Muscle of arm (tissue), 14 donors: ENCODE measurements at places on chromosomes 6 and 20.

DNA sequence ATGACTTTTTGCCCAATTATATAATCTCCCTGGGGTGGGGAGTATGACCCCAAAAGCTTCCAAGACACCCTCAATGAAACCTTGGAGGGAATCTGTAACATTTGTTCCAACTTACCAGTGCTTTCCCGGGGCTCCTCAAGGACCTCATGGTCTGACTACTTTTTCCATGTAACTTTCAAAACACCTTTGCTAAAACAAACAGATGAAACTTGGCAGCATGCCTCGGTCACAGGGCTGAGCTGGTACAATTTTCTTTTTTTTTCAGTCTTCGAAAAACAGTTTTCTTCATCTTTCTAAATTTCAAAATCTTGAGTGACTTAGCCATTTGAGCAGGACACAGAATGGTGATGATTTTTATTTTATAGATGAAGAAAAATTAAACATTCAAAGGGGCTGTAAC, 241.2 kb downstream of the BMP7 start:
- DNase-seq = no peak

DNA sequence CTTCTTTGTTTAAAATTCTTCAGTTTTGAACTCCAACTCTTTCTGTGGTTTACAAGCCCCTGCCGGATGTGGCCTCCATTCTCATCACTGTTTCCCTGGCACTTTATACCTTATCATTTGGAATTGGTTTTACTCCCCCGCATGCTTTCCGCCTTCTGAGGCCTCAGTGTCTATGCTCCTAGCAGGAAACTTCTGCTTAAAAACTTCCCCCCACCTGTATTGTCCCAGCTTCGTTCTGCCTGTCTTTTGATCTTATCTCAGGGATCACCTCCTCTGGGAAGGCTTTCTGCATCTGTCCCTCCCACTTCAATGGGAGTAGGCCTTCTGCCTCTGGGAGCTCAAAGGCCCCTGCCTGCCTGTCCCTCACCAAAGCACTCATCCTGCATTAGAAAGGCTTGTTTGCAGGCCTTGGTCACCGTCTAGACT, 3.4 kb upstream of the ANGPT4 start:
- no peak for DNase-seq

GRCh38 chr20:57439432-57439831, 48.2 kb downstream of the RBM38 start:
- DNase-seq = no peak

DNA sequence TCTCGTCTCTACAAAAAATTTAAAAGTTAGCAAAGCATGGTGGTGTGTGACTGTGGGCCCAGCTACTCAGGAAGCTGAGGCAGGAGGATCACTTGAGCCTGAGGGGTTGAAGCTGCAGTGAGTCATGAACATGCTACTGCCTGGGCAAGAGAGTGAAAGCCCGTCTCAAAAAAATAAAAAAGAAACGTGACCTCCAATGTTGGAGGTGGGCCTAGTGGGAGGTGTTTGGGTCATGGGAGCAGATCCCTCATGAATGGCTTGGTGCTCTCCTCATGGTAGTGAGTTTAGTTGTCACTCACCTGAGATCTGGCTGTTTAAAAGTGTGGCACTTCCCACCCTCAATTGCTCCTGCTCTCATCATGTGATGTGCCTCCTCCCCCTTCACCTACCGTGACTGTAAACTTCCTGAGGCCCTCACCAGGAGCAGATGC, 24.3 kb downstream of the RBL1 start:
- DNase-seq = no peak

DNA sequence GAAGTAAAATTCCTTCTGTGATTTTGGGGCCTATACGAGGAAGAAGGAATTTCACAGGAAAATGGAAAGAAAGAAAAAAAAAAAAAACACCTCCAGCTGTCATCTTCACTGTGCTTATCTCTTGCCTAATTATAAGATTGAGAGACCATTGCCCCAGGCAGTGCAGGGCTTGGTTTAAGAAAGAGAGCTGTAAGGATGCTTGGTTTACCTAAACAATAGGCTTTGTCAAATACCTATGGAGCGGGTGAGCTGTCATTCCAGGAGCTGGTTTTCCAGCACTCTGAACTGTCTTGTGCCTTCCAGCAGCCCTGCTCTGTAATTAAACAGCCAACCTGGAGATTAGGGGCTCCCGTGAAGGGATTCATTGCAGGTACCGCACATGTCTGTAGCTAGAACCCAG, 137.8 kb downstream of the EDN3 start:
- DNase-seq = no peak

- no peak for DNase-seq
These were observed 4.9 kb downstream of the POLR1C start for GRCh38 chr6:43521836-43522235.

DNA sequence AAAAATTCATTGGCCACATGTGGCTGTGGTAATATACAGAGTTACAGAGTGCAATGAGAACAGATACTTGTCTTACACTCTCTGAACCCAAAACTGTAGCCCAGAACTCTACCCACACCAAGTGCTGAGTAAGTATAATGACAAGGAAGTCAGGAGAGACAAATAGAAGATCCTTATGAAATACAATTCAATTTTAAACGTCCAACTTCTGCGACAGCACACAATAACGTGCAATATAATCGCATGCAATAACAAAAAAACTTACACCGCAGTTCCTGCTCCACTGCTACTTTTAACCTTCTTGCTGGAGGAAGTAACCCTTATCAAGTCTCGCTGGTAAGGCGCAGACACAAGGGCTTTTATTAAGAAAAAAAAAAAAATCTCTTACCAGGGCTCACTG, 881 bp downstream of the SFT2D1 start:
- no peak for DNase-seq
